Mammary epithelial cell (primary cell): ENCODE measurements at places on chromosomes 2 and 18.

DNA sequence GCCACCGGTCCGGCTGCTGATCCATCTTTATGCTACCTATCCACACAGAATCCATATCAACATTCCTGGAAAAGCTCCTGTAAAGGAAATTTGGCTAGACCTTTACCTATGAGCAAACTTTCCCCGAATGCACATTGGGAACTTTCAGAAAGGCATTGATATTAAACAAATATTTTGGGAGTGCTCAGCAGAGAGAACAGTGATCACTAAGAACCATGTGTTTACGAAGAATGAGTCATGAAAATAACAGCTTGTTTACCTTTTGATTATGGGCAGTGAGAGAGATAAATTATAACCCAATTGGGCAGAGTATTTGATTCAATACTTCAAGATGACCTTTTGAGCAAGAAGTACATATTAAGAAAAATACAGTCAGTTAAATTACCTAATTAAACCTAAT is 189.7 kb upstream of the CDH2 start:
- no peak for DNase-seq

GRCh38 chr18:63288311-63288710 is 31.3 kb downstream of the BCL2 start:
- DNase-seq = no peak

DNA sequence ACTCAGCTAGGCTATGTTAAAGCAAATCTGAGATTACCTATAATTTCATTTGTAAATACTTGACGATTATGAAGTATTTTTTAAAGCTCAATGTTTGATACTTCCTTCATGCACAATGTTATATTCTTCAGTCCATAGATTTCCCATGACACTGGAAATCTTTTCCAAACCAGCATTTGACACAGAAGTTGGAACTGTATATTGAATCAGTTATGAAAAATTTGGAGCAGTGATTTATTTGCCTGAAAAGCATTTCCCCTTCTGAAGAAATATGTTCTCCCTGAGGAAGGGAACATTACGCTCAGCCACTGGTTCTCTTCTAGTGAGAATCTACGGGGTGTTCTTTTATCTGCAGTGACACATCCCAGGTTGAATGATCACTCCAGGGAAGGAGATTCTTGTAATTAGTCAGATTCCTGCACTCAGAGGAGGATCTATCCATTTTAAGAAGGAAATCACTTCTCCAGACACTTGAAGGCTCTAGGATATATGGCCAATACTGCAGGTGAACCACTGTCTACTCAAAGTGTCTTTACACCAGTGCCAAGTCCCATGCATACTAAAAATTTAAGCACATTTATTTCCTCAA is 64.7 kb downstream of the HNRNPLL start:
- DNase-seq = no peak

DNA sequence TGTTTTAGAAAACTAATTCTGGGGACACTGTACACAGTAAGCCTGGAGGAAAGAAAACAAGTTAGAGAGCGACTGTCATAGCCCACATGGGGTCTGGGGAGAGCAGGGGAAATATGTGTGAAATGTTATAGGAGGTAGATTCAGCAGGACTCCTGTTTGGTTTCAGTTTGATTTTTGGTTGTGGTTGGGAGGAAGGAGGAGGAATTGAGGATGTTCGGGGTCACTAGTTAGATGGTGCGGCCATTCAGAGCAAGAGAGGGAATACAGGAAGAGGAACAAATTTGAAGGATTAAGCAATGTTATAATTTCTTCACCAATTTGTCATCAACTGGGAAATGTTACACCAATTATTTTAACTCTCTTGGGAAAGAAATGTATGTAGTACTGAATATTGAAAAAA is 25.1 kb downstream of the TTC39C start:
- no peak for DNase-seq

- no peak for DNase-seq
Observed at GRCh38 chr2:27891673-27892105, 1.2 kb downstream of the BABAM2 start.
